Activated CD4-positive, alpha-beta T cell treated with anti-CD3 and anti-CD28 coated beads, Interleukin-2, amount 50 U/mL, for 48 hours (primary cell): ENCODE measurements at places on chromosomes 6 and 20.

DNA sequence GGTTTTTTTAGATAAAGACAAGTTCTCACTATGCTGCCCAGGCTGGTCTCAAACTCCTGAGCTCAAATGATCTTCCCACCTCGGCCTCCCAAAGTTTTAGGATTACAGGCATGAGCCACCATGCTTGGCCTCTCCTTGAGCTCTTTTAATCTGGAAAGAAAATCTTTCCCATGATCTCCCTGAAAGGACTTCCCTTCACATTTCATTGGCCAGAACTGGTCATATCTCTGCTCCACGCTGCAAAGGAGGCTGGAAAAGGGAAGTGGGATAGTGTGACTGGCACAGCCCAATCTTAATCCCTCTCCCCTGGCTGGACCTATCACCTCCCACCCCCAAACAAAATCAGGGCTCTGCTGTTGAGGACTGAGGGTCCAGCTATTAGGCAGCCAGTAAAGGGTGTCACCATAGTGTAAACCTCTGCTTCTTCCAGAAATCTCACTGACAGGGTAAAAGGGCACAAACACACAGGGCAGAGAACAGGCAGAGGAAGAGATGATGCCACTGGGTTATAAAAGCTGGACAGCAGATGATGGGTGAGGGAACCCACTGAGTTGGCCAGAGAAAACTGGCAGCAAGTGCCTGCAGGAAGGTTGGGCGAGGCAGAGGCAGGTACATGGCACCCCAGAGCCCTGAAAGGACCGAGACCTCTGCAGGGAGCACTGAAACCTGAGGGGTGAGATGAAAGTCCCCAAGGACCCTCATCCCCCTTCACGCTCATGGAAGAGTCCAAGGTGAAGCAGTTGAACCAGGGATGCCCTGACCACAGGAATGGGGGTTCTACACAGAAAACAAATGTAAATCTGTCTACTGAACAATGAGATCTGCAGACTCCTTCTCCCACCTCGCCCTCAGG is 83.1 kb upstream of the PTPN1 start:
- no peak for DNase-seq

DNA sequence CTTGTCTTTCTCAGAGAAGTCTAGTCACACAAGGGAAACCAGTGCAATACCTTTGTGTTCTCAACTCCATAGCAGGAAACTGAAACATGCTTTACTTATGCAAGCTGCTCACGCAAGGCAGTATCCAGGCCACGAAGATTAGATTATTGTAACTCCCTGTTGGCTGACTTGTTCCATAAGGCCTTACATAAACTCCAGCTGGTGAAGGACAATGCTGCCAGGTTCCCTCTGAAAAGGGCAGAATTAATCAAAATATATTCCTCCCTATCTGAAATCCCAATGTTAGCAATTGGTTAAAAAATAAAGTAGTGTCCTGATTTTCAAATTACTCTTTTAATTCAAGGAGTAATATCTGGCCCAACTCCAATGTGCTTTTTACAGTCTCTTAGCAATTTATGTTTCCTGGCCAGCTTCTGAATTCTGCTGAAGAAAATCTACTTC is 966.6 kb downstream of the HACE1 start:
- DNase-seq: no peak

DNA sequence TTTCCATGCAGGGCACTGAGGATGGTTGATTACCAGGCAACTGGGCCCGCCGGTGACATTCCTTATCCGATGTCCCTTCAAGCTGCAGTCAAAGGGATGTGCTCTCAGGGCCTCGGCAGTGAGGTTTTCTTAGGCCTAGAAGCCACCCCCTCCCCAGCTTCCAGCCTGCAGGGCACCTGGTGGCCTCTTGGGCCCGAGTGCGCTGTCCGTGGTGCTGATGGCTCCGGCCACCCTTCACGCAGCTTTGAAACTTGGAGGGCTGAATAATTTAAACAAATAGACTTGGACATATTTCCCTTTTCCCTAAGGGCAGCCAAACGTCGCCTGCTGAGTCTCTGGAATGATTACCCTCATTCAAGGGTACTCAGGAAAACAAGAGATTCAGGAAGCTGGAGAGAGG is 8.9 kb upstream of the MLN start:
- peak; percentile 45 for DNase-seq

DNA sequence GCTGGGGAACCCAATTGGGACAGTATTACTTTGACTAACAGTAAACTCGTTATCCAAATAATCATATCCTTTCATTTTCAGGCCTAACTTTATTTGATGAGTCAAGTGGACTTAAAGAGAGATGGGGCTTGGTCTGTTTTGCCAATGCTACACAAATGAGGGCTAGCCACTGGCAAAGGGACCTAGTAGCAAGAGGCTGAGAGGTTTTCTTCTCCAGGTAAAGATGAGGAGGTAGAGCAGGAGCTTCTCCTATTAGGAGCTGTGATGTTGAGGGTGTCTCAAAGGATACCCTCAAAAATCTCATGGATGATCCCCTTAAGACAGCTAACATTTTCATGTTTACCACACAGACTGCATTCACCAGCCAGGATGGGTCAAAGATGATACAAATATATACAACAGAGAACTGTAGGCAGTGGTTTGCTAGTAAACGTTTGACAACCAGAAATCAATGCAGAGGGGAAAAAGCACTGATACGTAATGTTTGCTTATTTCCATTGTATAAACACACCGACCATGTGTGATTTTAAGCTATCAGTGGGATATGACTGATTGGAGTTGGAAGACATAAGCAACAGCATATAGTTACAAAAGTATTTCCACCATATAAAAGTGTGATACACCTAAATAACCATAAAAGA is 153.3 kb downstream of the IBTK start:
- no peak for DNase-seq

DNA sequence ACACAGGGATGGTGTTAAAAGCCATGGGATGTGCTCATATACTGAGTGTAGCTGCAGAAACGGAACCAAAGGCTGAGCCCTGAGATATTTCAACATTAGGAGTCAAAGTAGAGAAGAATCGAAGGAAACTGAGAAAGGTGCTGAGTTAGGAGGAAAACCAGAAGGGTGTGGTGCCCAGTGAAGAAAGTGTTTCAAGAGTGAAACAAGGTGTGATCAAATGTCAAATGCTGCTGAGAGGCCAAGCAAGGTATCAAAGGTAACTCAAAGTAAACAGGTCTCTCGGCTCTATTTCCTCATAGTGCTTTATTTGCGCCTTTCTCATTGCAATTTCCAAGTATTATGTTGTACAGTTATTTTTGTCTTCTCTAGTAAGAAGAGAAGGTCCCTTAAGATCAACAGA is 94.1 kb downstream of the PRDM1 start:
- no peak for DNase-seq

GRCh38 chr6:160027931-160028330 is 59.0 kb downstream of the IGF2R start:
- DNase-seq: no peak

- DNase-seq: no peak
These were observed 101.4 kb upstream of the AGPAT4 start for GRCh38 chr6:161374971-161375873.

DNA sequence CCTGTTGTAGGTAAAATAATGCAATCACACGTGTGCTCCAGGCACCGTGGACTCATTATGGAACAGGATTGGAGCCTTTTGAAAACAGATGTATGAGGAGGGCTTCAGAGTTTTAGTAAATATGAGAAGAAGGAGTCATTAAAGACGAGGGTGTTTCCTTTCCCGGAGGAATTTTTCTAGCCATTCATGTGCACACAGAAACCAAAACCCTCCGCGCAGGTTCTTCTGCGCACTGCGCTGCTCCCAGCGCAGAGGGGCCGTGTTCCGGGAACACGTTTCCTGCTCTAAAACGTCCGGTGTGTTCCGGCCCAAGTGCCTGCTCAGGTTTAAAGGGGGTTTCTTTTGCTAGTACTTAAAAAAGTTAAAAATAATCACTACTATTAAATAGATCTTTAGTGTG is 11.6 kb downstream of the GPR31 start:
- no peak for DNase-seq

- no peak for DNase-seq
These were observed 340.7 kb downstream of the LMBRD1 start for GRCh38 chr6:69456086-69456485.

- no peak for DNase-seq
These were observed 289.6 kb upstream of the SUPT3H start for GRCh38 chr6:45667300-45667699.

DNA sequence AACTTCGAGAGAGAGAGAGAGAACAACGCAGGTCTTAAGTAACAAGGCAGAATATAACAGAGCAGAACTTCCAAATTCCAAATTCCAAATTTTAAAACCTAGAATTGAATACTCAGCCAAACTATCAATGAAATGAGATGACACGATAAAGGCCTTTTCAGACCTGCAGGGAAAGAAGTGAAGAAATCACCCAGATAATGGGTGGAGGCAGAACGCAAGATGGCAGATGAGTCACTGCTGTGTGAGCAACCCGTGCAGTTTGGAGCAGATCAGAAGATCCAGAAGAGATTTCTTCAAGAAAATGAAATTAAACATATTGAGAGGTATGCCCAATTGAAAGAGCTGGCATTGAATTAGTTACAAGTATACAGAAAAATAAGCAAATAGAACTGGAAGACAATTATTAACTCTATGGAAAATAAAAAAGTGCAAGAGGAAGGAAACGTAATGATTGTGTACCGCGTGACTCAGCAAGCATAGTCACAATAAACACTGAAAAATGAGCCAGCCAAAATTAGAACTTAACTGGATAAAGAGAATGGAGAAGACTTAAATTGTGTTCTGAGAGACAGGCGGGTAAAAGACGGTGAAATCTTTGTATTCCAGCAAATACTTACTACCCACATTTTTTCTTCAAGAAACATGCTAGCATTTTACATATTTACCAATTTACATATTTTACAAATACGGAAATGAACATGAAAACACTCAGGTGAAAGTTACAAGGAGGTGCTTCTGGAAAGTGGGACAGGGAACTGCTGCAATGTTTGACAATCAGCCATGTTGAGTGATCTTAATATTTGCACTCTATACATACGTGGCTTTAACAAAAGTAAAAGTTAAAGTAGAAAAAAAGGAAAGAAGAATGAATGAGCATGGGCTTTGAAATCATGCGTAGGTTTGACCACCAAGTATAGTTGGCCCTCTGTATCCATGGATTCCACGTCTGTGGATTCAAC is 87.9 kb upstream of the CDYL start:
- no peak for DNase-seq

DNA sequence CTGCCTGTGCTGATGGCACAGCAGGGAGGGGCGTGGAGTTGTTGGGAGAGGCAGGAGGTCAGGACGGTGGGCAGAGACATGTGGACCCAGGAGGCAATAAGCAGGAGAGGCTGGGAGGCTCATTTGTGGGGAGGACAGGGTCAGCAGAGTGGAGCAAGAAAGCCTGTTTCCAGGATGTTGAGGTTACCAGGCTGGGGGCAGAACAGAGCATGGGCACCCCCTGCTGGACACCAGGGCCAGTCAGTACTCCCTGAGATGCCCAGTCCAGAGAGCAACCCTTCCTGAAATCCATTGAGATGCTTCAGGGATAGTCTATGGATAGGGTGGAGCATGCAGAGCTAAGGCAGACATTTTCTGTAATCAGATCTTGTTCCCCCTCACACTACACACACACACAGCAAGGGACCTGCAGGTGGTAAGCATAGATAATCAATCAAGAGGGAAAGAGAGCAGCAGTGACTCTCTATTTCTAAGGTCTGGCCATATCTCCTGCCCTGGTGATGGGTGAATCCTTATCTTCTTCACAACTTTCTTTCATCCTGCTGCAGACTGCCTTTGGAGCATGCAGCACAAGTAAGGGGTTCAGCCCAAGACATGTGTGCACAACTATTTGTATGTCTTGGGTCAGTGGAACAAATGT is 41.7 kb downstream of the MOCS1 start:
- DNase-seq: peak; percentile 27
